ENCODE measurements at places on chromosomes 2 and 18.

- no peak for DNase-seq
Observed at GRCh38 chr2:137969418-137969765, 5.1 kb downstream of the HNMT start.

DNA sequence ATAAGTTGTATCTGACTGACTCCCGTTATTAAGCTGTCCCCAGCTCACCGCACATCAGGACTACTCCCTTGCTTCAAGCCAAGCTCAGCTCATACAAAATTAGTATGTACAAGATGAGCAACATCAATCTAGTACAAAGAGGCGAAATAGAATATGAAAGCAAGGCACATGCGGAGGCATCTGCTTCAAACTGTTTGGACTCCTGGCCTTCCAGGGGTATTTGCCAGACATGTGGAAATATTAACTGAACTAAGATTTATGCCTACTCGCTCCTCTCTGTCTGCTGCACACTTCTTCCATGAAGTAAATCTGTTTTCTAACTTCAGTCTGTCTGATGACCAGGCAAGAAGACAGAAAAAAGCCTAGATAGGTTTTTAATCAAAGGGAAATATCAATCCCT lies 499.8 kb downstream of the PID1 start:
- DNase-seq: no peak

GRCh38 chr2:187851955-187852561 lies 297.8 kb upstream of the TFPI start:
- no peak for DNase-seq

DNA sequence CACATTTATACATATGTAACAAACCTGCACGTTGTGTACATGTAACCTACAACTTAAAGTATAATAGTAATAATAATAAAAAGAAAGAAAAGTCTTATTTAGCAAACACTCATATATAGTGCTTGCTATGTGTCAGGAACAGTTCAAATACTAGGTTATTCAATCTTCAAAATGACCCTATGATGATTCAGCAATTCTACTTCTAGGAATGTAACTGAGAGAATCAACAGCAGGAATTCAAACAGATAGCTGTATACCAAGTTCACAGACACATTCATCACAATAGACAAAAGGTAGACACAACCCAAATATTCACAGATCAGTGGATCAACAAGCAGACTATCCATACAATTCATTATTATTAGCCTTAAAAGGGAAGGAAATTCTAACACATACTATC lies 69.5 kb downstream of the MYO5B start:
- DNase-seq: no peak

GRCh38 chr18:4293337-4293736 lies 161.8 kb downstream of the DLGAP1 start:
- no peak for DNase-seq
